Ammon's horn (tissue), 1 donor: ENCODE measurements at places on chromosomes 2 and 18.

GRCh38 chr2:134232868-134233727 is 20.8 kb upstream of the MGAT5 start:
- no peak for DNase-seq

DNA sequence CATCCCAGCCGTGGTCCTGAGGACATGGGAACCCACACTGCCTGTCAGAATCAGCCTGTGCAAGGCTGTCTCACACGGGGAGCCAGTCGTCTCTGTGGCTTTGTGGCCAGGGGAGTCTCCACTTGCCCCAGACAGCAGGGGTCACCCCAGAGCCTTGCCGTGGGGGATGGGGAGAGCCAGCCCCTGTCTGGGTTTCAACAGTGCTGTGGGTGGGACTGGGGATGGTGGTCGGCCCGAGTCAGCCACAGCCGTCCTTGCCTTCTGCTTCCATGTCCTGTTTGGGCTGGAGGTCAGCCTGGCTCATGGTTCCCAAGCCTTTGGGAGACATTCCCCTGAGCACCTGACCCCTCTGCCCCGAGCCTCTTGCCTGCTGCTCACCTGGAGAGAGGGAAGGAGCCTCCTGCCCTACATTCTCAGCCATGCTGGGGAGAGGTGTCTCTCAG is 19.6 kb downstream of the GPR35 start:
- DNase-seq: no peak

DNA sequence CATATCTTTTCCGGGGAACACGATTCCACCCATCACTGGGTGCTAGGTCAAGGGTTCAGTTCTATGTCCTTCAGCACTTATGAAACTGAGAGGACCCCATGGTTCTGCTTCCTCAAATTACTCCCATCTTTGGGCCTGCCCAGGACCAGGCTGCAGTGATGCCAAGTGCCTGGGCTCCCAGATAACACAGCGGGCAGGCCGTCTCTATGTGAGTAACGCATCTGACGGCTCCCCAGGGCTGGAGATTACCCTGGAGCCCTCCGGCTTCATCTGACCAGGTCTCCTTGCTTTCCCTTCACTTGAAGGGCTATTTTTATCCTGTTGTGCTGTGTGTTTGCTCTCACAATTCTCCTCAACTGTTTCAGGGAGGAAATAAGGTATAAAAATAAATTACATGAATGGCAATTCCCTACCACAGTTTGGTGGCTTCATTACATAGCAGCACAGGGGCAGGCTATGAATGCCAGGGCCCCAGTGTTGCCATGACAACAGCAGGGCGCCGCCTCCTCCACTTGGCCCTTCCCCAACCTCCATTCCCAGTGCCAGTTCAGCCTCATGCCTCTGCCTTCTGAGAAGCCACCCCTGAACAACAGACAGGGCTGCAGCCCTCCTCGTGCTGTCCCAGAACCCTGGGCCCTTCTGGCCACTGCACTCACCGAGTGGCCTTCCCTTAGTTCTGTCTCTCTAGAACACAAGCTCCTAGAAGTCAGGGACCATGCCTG is 25.4 kb upstream of the TMEM131 start:
- DNase-seq: peak; percentile 71

GRCh38 chr2:144824306-144825080 is 304.6 kb upstream of the ZEB2 start:
- no peak for DNase-seq

- DNase-seq: no peak
Measured at GRCh38 chr2:118847762-118848172, 319 bp upstream of the EN1 start.

DNA sequence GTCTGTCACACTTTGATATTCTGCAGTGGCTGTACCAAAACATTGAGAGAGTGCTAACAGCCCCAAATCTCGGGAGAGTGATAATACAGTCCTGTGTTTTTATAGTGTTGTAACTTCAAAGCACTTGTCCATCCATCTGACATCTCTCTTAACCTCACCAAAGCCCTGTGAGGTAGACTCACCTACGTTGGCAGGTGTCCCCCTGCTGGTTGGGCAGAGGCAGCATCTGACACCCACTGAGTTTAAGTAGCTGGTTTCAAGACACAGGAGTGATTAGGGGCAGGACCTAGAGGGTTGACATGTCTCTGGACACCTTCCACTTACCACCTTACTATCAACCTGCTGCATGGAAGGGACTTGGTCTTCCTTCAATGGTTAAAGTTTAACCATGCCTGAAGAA is 22.9 kb downstream of the COLEC12 start:
- no peak for DNase-seq

DNA sequence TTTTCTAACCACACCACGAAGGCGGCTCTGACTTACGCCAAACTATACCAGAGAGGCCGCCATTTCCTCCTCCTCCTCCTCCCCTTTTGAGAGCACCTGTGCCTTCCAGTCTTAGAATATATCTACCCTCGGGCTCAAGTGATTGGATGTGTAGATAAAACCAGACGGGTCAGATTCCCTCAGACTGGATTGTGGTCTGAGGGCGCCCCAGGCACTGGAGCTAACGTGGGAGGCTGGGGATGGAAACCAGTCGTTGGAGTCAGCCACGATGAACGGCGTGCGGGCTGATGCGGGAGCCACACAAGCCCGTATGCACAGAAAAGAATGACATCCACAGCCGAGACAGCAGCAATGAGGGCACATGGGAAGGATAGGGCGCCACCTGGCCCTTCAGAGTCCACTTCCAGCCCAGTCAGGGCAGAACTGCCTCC is 12.3 kb upstream of the ODC1 start:
- DNase-seq: no peak

GRCh38 chr2:54871457-54872107 is 148.1 kb downstream of the EML6 start:
- peak; percentile 50 for DNase-seq

DNA sequence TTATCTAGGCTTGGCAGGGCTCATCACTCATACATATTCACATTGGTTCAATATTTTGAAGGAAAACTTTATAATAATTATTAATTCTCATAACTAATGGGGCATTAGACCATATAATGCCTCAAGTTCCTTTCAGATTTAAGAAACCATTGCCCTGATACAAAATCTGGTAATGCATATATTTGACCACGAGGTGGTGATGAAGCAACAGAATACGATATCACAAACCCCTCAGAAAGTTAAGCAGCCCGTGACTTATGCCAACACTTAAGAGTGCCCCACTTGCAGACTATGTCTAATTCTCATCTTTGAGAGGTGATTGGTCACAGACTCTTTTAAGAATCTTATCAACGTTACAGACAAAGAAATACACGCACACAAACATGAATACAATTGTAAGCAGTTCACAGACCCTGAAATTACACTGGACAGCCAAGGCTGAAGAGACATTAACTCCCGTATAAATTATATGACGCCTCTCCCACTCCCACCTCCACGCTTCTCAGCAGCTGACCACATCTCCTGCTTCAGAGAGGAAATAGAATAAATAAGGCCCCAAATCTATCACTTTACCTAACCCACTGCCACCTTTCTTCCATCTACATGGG is 20.7 kb upstream of the DNAH6 start:
- DNase-seq: peak; percentile 78

GRCh38 chr18:55422456-55423180 is 165.4 kb downstream of the TCF4 start:
- DNase-seq: peak; percentile 56

DNA sequence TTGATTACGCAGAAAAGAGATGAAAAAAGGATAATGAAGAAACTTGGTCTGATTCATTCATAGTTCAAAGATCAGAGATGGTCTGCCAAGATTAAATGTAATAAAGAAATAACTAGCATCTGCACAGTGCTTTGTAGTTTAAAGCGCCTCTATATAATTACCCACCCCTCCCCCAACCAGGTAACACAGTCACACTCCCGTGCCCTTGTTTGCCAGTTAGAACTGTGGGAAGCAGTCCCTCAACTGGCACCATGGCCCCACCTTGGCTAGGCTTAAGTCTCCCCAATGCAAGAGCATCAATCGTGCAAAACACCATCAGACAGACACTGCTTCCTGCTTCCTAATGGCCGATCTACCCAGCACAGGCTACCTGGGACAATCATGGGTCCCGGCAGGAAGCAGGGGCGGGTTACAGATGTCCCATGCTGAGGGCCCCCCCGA is 11.6 kb downstream of the ADCY3 start:
- no peak for DNase-seq

- no peak for DNase-seq
Measured at GRCh38 chr2:159051133-159051532, 82.7 kb downstream of the TANC1 start.

GRCh38 chr18:77522051-77522675 is 272.5 kb downstream of the GALR1 start:
- peak; percentile 10 for DNase-seq

- DNase-seq: no peak
Measured at GRCh38 chr2:43169099-43169945, 57.1 kb downstream of the ZFP36L2 start.

DNA sequence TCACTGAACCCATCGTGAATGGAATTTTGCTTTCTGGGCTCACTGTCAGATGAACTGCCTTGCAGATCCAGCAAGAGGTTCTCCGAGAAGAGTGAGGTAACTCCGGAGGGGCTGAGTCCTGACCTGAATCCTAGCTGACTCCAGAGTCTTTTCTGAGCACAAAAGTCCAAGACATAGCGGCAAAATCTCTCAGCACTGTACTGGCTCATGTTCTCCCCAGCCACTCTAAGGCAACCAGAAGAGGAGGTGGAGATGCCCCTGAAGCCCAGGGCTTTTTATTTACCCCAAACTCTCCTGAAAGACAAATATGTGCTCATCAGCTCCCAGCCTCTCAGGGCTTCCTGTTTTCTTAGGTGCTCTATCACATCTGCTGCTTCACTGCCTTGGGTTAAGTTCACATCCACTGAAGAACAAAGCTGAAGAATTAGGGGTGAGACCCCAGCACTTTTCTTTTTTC is 221.8 kb downstream of the MREG start:
- DNase-seq: no peak

DNA sequence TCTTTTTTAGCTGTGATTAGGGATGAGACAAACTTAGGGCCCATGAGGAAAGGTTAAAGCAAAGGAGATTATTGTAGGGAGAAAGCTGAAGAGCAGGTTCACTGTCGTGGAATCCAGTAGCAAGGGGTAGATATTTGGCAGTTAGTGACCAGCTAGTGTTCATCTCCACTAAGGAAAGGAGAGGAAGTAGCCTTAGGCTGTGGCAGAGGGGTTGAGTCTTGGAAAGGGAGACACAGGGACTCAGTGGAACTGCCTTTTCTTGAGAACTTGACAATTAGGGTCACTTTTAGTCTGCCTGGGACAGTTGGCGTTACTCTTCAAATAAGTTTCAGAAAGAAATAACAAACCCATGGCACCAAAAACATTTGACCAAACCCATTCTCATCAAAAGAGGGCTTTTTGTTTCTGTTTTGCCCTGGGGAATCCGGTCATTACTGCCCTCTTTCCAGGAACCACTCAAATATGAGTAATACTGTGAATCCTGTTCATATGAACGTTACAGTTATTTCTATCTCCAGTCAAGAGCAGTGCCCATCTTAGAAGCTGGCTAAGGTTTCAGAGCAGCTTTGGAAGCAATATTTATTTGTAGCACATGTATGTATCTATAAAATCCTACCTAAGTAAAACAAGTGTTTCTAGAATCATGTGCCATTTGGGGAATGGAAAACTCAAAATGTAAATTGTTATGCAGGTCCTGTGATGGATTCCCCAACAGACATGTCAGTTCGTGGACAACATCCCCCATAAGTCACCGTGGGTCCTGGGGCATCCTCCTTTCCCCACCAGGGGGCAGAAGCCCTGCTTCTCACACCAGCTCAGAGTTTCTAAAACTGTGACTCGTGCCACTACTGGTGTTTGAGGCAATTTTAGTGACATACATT is 77.3 kb upstream of the PHLPP1 start:
- no peak for DNase-seq

DNA sequence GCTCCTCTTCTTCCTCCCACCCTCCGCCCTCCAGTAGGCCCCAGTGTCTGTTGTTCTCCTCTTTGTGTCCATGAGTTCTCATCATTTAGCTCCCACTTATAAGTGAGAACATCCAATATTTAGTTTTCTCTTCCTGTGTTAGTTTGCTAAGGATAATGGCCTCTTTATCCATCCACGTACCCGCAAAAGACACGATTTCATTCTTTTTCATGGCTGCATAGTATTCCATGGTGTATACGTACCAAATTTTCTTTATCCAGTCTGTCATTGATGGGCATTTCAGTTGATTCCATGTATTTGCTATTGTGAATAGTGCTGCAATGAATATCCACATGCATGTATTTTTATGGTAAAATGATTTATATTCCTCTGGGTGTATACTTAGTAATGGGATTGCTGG is 82.2 kb downstream of the COPS8 start:
- no peak for DNase-seq

DNA sequence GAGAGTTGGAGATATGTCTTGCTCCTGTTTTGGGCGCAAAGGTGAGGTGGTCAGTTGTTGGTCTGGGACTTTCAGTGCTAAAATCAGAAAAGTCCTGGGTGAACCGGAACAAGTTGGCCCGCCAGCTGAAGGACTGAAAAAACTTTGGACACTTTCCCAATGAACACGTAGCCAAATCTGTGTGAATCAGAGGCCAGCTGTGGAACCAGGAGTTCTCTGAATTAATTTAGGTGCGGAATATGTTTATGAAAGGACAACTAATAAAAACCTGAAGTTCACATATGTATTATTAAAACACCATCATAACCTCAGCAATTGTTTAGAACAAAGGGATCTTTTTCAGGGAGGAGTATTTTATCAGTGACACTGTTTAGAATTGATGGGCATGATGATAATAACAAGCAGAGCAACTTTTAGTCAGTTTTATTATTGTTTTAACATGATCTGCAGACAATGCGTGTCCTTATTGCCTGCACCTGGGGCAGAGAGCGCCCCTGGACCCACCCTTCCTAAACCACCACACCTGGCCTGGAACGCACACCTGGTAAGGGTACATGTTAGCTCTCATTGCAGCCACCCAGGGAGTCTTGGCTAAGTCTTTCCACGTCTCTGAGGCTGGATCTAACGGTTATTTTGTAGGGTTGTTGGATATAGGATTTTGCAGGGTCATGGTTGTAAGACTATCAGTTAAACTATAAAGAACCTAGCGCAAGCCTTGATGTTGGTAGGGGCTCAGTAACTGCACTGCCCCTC is 9.9 kb upstream of the ODC1 start:
- DNase-seq: no peak

DNA sequence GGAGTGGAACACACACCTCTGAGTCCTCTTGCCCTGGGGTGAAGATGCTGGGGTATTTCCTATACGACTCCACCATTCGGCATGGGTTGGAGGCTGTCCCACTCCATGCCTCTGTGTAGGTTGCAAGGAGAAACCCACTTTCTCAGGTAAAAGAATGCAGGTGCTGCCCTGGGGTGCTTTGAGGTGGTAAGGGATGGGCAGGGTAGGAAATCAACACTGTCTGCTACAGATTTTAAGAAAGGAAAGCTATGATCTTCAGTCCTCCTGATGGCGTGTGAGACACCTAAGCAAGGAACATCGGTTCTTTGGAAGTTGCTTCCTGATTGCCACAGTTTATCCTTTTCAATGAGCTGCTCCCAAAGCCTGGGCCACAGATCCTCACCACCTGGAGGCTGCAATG is 209.2 kb downstream of the NCK2 start:
- DNase-seq: no peak

- DNase-seq: no peak
Measured at GRCh38 chr2:237000481-237000880, 85.2 kb upstream of the COPS8 start.

GRCh38 chr2:112520234-112520783 is 22.0 kb upstream of the POLR1B start:
- DNase-seq: no peak
